ENCODE measurements at places on chromosomes 12 and 14.
A peak's percentile ranks its signal among the peaks of the same experiment; 100 is the strongest.

- DNase-seq = no peak
These were observed 153.2 kb upstream of the ALG10B start for GRCh38 chr12:38163442-38163801.

DNA sequence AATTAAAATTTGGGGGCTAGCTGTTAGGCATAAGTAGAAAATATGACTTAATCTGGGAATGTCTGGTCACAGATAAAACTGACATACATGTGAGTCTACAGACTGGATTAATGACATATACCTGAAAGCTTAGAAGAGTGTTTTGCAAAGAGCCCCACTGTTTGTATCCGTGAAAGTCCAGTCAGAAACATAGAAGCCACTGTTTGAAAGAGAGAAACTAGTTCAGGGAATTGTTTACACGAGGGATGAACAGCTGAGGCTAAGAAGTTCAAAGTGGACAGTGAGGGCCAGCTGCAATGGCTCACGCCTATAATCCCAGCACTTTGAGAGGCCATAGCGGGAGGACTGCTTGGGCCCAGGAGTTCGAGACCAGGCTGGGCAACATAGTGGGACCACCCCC, 36.2 kb upstream of the SGPP1 start:
- no peak for DNase-seq

- no peak for DNase-seq
These were observed 23.5 kb downstream of the ATG14 start for GRCh38 chr14:55388160-55388559.

GRCh38 chr14:89697281-89698060, 257.1 kb downstream of the EFCAB11 start:
- no peak for DNase-seq

GRCh38 chr12:47276621-47277309, 197.0 kb upstream of the AMIGO2 start:
- DNase-seq = peak; percentile 11
